Bronchial smooth muscle cell (primary cell): ENCODE measurements at places on chromosomes 5 and 9. TPM values are rescaled to one million over a fixed set of nuclear protein-coding genes. Genes with fewer than 3 reads are reported as not detected.

Gene TAF11L5
- not detected in 2 replicates for total RNA-seq

Gene CA9
- 0.86 and 1.7 TPM in 2 replicates for total RNA-seq

Gene NTNG2
- total RNA-seq = 3.5 and 4.0 TPM in 2 replicates

Gene IFT74
- total RNA-seq = 10.0 and 15.4 TPM in 2 replicates

Gene PGM5
- total RNA-seq = 49.6 and 121 TPM in 2 replicates

Gene FBP2
- total RNA-seq = not detected in 2 replicates

Gene CATSPER3
- 0.16 and 0.17 TPM in 2 replicates for total RNA-seq

Gene BARX1
- total RNA-seq = not detected in 2 replicates

Gene SNAPC4
- total RNA-seq = 3.6 and 4.6 TPM in 2 replicates

Gene FOXE1
- not detected in 2 replicates for total RNA-seq

Gene FOXD4L6
- under 0.01 TPM in 1 of 2 replicates, not detected in the other for total RNA-seq

Gene CENPK
- total RNA-seq = 2.1 and 5.0 TPM in 2 replicates

Gene IFNA6
- total RNA-seq = not detected in 2 replicates

Gene CDC25C
- 0.26 and 1.1 TPM in 2 replicates for total RNA-seq

Gene CARTPT
- not detected in 2 replicates for total RNA-seq

Gene GLRA1
- total RNA-seq = not detected in 2 replicates

Gene MIGA2
- total RNA-seq = 20.2 and 25.5 TPM in 2 replicates

Gene SPINK13
- not detected in 2 replicates for total RNA-seq

Gene HIGD2A
- total RNA-seq = 23.8 and 29.9 TPM in 2 replicates

Gene PCDHGA10
- 2.3 and 7.1 TPM in 2 replicates for total RNA-seq

Gene NPR3
- total RNA-seq = 12.0 and 74.7 TPM in 2 replicates

Gene SPINK9
- not detected in 2 replicates for total RNA-seq

Gene PDGFRB
- 71.1 and 110 TPM in 2 replicates for total RNA-seq

Gene LHX2
- total RNA-seq = not detected in 2 replicates

Gene DNLZ
- total RNA-seq = 14.5 and 15.6 TPM in 2 replicates

Gene SHISAL2B
- 0.16 TPM in 1 of 2 replicates, not detected in the other for total RNA-seq

Gene LMNB1
- total RNA-seq = 9.1 and 11.7 TPM in 2 replicates

Gene RABL6
- 54.9 and 57.4 TPM in 2 replicates for total RNA-seq

Gene SLC6A19
- total RNA-seq = not detected in 2 replicates

Gene CARD9
- 0.77 and 0.79 TPM in 2 replicates for total RNA-seq

Gene PCDHGB2
- total RNA-seq = 3.0 and 4.1 TPM in 2 replicates

Gene CARD6
- 11.8 and 12.1 TPM in 2 replicates for total RNA-seq

Gene PCDHGA11
- 7.0 and 12.0 TPM in 2 replicates for total RNA-seq

Gene PLPPR1
- not detected in 2 replicates for total RNA-seq

Gene STPG3
- 0.16 TPM in 1 of 2 replicates, not detected in the other for total RNA-seq

Gene CCNB1
- 9.5 and 40.0 TPM in 2 replicates for total RNA-seq
